ENCODE measurements at places on chromosomes 11 and 22.

GRCh38 chr11:15586741-15587473 lies 472.2 kb downstream of the INSC start:
- no peak for DNase-seq

- no peak for DNase-seq
These were observed 17.8 kb upstream of the PATZ1 start for GRCh38 chr22:31363885-31364465.

- DNase-seq, result peak; percentile 19
These were observed at the start of gene TTLL12 for GRCh38 chr22:43186272-43187170. Gene TTLL12 (minus strand): TSS chr22:43187134. CDS start chr22:43187069, 65 bp downstream.

DNA sequence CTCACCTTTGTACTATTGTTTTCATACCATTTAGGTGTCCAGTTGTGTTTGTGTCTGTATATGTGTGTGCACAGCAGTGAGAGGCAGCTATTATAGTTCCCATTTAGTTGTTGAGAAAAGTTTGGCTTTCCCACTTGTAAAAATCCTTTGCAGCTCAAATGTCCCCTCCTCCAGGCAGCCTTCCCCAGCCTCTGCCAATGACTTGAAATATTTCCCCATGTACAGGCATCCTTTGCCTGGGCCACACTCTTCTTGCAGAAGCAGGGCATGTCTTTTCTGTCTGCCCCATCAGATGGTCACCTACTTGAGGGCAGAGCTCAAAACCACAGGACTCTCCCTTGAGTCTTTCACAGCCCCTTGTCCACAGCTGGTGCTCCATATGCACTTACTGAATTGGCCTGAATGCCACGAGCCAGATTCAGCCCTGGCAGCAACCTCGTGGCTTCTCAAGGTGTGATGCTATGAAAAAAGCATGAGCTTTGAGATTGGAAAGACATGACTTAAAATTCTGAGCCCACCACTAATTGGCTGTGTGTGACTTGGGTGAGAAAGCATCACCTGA lies 39.3 kb downstream of the MYEOV start:
- no peak for DNase-seq

GRCh38 chr11:123330471-123330870 lies 99.6 kb upstream of the GRAMD1B start:
- DNase-seq, result no peak

DNA sequence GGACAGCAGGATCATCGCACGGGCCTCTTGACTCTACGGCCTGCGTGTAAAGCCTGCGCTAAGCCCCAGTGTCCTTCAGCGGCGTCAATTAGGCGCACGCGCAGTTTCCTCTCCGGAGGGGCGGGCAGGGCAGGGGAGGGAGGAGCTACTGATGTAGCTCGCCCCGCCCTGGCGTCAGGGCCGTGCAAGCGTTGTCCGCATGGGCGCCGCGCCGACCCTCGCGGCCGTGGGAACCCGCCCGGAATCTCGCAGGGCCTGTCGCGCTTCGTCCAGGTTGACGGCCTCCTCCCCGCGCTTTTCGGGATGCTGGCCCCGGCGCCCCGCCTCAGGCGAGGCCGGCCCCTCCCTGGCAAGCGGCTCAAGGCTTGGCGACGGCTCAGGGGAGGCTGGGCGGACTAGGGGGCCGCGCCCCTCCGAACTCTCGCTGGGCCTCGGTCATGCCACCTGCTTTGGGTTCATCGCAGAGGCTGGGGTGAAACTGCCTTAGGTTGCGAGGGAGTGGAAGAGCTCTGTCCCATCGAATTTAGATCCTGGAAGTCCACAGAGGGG lies 61.1 kb downstream of the ST3GAL4 start:
- no peak for DNase-seq

DNA sequence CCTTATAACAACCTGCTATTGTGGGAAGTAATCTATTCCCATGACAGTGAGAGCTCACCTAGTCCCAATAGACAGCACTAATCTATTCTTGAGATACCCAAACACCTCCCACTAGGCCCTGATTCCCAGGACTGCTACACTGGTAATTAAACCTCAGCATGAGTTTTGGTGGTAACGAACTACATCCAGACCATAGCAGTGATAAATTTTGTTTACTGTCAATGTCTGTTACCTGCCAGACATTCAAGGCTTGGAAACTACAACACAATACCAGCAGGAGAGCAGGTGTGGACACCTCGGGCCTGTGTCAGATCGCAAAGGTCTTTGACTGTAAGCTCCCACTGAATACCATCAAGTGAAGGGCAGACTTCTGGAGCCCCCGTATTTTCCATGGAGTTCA lies 187.1 kb downstream of the ARHGAP42 start:
- DNase-seq, result no peak

DNA sequence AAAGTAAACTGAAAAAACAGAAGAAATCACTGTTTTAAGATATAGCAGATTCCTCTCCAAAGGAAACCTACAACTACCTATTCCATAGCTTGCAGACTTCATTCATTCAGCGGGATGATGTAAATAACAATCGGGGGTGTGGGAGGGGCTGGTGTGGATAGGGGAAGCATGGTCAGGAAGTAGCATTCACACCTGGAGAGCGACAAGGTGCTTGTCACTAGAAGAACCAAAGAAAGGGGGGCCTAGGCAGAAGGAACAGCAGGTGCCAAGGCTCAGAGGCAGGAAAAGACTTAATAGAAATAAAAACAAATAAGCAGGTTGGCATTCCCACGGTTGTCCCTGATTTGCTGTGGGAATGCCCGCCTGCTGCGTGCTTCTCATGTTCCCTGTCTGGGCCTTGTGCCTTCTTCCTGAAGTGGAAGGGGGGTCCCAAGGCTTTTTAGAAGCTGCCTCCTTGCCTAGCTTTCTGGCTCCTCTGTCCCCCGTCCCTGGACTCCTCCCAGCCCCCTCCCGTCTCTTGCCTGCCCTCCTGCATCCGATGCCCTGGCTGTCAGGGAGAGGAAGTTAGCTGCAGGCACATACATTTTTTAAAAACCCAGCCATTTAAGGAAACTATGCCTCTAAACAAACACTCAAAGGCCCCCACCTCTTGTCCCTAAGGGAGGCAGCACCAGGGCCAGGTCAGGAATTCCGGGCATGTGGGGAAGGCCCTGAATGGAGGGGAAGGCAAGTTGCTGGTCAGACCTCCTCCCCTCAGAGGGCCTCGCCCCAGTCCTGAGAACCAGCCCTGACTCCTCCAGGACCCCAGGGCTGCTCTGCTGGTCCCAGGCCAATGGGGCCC lies 54.7 kb upstream of the PRDM11 start:
- DNase-seq, result no peak

- no peak for DNase-seq
These were observed 14.4 kb downstream of the DAGLA start for GRCh38 chr11:61694602-61694939.

DNA sequence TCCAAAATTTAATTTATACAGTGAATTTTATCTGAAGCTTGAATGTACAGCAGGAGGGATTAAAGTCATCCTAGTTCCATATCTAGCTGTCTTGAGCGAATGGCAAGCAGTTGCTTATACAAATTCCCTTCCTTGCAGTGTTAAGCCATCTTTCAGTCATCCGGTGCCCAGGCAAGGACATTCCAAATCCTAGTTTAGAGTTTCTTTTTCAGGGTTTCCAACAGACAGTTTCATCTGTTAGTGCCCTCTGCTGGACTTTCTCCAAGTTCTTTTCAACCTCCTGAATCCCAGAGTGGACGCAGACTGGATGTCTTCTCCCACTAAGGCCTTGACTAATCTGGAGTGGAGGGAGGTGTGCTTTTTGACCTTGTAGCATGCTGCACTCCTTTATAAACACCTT lies 45.4 kb downstream of the GRAMD1B start:
- no peak for DNase-seq

- peak; percentile 88 for DNase-seq
These were observed 63.4 kb downstream of the FLI1 start for GRCh38 chr11:128757235-128757711.

GRCh38 chr11:112637076-112637475 lies 324.1 kb upstream of the NCAM1 start:
- no peak for DNase-seq

GRCh38 chr11:2267306-2267850 lies 3.0 kb downstream of the ASCL2 start:
- no peak for DNase-seq

- DNase-seq, result no peak
These were observed 123.5 kb downstream of the MPPED1 start for GRCh38 chr22:43535336-43535735.

DNA sequence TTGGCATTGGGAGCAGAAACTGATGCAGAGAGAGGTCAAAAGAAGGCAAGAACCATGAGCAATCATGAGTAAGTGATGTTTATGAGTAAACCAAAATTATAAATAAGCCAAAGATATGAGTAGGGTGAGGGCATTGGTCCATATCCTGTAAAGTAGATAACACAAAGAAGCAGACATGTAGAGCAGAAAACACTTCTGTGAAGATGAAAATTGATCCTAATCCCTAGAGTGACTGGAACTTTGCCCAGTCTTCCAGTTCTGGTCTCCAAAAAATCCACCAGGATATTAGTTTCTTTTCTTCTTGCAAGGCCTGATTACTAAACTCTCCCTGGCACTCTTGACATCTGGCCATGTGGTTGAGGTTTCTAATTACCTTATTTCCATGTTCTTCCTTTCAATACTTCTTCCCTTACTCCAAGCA lies 13.7 kb upstream of the DRD2 start:
- no peak for DNase-seq

- no peak for DNase-seq
These were observed 80.2 kb downstream of the PLEKHA7 start for GRCh38 chr11:16933756-16934603.

DNA sequence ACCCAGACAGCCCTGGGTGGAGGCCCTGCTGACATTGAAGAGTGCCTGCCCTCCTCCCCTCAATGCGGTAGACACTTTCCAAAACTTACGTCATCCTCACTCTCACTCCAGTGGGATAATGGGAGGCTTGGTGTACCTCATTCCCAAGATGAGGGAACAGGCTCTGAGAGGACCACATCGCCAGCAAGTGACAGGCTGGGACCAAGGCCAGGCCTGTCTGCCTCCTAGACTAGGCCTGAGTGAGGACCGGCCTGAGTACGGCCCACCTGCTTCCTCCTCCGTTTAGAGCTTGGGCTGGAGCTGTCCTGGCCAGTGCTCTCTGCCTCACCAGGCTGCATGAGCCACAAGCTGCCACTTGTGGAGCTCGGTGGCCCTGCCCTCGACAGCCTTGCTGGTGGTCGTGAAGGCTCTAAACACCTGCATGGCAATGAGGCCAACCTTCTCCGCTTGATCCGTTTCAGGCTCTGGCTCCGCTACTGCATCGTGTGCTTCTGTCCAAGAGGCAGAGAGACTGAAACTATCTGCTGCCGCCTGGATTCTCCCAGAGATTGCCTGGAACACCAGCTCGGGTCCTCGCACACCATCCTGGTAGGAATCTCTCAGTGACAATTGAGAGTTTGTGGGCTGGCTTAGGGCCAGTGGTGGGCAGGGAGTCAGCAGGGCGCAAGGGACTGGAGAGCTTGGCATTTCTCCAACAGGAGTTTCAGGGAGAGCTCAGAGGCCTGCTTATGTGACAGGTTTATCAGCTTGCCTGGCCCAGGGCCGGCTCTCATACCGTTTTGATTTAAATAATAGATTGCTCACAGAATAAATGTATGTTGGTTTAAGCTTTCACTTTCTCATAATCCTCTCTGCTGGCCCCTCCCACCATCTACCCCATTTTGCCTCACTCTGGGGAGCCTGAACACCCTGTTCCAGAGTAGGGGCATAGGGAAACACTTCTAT lies 9.4 kb downstream of the LRRC75B start:
- no peak for DNase-seq

DNA sequence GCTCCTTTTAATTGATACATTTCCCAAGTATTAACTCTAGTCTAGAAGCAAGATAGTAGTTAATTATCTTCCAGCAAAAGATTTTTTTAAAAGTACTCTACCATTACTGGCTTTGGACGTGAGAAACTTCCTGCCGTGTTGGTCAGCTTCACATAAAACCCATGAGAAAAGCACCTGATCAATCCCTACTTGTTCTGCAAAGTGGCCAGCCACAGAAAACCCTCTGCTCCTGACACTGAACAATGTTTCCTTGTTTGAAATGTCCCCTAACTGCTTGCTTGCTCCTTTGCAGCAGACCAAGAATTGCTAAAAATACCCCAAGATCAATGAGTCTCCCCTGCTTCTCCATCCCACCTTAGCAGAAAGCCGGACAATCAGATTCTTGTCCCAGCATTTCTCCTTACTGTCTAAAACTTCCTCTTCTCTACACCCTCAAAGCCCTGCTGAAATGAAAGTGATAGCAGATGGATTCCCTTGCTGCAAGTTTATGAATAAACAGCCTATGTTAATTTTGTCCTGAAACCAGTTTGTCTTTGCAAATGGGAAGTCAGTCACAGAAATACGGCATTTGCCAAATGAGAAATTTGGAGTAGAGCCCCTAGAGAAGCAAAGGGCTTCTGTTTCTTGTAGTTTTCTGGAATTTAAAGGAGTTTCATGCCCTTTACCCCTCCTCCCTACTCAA lies 207.1 kb upstream of the ARHGAP20 start:
- no peak for DNase-seq

GRCh38 chr11:12207384-12208150 lies 97.2 kb downstream of the MICAL2 start:
- DNase-seq, result no peak

DNA sequence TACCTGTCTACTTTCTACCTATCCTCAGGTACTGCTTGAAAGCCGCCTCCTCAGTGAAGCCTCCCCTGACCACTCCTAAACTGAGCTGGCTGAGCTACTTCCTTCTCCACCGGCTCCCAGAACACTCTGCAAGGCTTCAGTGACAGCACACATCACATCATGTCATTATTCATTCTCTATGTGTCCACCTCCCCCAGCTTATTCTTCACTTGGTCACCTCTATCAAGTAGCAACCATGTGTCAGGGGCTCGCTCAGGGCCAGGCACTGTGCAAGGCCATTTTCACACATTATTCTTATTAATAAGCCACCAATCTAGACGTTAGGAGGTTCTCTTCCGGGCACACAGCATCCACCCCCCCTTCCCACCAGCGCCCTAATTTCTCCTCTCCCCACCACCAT lies 3.7 kb upstream of the ELFN2 start:
- no peak for DNase-seq

Data from AML-193 (cell line).